ENCODE measurements at places on chromosomes 2 and 18.

DNA sequence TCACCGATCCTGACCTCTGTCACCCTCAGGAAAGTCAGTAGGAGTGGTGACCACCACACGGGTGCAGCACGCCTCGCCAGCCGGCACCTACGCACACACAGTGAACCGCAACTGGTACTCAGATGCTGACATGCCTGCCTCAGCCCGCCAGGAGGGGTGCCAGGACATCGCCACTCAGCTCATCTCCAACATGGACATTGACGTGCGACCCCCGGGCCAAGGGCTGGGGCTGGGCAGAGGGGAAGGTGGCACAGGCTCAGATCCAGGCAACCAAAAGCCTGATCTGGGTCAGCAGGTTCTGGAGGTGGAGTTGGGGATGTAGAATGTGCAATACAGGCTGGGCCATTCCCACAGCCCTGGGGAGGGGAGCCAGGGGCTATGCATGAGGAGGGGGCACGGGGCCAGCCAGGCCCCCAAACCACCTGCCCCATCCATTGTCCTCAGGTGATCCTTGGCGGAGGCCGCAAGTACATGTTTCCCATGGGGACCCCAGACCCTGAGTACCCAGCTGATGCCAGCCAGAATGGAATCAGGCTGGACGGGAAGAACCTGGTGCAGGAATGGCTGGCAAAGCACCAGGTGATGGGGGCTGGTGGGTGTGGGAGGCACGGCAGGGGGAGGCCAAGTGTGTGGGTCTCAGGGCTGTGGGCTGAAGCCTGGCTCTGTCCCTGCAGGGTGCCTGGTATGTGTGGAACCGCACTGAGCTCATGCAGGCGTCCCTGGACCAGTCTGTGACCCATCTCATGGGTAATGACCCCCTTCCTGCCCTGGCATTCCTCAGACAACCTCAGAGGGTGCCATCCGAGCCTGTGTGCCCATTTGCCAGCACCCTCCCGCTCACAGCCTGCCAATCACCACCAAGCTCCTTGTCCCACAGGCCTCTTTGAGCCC lies 1.4 kb downstream of the ALPI start:
- no peak for DNase-seq

DNA sequence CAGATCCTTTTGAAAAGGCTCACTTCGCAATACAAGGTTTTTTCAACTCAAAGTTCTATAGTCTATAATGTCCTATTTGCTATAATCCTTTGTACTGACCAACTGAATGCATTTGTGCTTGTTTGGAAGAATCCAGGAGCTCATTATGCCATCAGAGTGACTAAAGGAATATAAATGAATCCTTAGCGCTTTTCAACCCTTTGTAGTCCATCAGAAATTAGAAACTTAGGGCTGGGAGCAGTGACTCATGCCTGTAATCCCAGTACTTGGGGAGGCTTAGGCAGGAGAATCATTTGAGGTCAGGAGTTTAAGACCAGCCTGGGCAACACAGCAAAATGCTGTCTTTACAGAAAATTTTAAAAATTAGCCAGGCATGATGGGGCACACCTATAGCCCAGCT lies 330.2 kb upstream of the CHAC2 start:
- no peak for DNase-seq

DNA sequence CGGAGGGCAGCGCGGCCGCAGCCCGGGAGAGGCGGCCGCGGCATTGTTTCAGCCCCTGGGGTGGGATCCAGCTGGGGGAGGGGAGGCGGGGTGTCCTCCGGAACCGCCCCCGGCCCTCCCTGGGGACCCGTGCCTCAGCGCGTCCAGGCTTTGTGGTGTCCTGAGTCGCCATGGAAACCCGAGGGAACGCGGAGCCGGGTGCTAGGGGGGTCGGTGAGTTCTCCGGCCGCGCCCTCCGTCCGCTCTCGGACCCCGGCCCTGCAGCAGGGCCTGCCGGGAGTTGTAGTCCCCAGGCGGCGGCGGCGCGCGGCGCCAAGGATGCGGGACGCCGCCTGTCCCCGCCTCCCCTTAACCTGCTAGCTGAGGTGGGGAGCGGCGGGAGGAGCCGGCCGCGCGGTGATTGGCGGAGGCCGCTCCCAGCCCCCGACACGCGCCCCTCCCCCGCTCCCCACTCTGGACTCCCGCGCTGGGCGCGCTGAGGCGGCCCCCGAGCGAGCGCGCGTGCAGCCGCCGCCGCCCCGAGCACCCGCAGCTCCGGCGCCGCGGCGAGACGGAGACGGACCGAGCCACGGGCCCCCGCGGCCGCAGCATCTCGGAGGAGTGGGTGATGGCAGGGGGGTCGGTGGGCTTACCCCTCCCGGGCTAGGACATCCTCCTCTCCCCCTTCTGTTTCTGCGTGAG lies at the start of gene DPYSL5:
Gene DPYSL5, plus strand, starts transcription at position 478 of the 681 bp plus-strand sequence. CDS start 50,368 bp downstream, outside the sequence.
- no peak for DNase-seq

DNA sequence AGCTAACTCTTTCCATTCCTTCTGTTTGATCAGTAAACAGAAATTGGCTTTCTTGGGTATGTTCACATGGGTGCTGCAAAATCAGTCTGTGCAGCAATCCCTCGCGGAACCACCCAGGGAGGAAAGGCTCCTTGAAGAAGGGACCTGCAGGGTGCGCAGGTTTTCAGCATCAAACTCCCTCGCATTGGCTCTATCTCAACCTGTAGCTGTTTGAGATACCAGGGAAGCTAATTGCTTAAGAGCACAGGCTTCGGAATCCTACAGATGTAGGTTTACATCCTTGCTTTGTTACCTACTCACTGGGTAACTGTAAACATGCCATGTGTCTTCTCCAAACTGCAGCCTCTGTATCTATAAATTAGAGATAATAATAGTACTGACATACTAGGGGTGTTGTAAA lies 43.2 kb downstream of the LAMA3 start:
- DNase-seq, result no peak

DNA sequence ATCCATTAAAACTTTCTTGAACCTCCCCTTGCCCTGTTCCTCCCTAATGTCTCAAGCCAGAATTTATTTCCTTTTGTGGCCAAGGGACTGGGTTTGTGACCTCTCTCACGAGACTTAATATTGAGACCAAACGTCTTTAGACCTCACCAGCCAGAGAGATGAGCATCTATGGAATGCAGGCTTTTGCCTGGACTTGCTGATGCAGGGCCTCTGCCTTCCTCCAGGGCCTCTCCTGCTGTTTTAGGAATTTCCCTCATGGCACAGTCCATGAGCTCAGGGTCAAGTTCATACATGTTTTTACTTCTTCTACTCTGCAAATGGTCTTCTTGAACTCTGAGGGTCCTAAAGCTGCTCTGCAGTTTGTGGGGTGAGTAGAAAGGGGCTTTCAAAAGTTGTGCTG lies 22.3 kb downstream of the IL1B start:
- DNase-seq, result no peak

DNA sequence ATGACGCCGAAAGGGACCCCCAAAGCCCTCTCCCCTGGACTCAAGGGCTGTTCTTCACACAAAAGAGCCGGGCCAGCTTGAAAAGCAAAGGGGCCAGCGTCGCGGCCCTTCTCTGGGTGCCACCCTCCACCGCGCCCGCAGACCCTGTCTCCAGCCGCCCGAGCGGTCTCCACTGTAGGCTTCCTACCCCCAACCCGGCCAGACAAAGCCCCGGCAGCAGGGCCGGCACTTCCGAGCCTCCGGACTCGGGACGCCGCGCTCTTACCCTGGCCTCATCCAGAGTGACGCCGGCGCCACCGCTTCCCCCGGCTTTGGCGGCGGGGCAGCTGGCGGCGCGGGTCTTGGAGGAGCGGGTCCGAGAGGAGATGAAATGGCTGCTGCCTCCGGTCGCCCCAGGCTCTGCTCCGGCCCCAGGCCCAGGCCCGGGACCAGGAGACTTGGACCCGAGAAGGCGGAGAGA lies 603 bp downstream of the ATAD2B start:
- DNase-seq, result no peak

DNA sequence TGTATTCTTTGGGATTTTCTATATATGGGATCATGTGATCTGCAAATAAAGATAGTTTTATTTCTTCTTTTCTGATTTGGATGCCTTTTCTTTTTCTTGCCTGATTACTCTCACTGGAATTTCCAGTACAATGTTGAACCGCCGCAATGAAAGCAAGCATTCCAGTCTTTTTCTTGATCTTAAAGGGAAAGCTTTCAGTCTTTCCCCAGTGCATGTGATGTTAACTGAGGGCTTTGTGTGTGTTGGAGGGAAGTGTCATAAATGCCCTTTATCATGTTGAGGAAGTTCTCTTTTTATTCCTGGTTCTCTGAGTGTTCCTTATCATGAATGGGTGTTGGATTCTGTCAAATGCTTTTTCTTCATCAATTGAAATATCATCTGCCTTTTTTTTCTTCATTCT lies 16.9 kb upstream of the CYBRD1 start:
- no peak for DNase-seq

- DNase-seq, result no peak
These were observed 105.6 kb downstream of the SETBP1 start for GRCh38 chr18:44786257-44786656.

GRCh38 chr18:13236411-13236810 lies 17.9 kb downstream of the LDLRAD4 start:
- no peak for DNase-seq

GRCh38 chr2:39718483-39718882 lies 52.8 kb downstream of the TMEM178A start:
- no peak for DNase-seq

- no peak for DNase-seq
These were observed 172.9 kb downstream of the EPHA4 start for GRCh38 chr2:221399183-221399582.

DNA sequence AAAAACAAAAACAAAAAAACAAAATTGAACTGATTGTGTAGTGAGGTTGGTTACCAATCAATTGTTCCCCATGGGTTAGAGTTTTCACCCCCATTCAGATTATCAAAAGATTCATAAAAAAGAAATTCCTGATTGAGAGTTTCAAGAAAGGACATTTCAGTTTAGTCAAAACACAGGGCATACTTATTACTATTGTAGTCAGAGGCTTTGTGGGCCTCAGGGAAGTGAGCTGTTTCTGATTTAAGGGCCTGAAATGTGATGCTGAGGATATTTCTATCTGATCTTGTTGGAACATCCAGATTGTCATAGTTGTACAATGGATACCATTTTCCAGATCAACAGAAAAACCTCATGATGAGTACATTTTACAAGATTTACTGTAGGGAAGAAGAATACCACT lies 368.1 kb upstream of the NETO1 start:
- no peak for DNase-seq

DNA sequence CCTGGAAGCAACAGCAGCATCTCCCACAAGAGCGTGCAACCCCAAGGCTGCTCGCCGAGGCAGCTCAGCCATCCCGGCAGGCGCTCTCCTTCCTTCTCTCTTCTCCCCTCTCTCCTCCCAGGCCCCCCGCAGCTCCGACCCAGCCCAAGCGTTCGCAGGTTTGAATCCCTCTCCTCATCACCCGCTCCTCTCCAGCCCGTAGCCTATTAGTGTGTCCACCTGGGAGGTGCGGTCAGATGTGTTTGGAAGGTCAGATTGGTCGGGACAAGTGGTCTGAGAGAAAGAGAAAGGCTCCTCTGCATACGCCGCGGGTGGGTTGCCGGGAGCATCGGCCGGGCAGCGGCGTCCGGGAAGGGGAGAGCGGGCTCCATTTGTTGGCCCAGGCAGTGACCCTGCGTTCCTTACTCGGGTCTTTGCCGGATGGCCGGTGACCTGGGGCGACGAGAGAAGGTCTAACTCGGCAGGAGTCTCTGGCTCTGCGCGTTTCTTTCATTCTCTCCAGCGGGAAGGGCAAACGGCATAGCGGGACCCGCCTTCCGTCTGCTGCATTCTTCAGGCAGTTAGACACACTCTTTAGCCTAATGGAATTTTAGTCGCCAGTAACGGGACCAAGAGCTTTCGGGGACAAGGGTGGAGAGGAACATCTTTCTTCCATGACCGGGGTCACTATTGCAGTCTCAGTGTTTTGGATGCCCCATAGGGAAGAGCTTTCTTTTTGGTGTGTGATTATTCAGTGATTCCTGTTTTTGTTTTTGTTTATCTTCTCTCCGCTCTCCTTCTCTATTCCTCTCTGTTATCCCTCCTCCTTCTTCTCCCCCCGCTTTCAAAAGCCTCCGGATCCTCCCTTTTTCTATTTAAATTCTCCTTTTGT lies 1.1 kb upstream of the TMEFF2 start:
- DNase-seq, result no peak

GRCh38 chr18:3753106-3753505 lies 303.1 kb downstream of the TGIF1 start:
- DNase-seq, result no peak

All from non-pigmented ciliary epithelial cell (primary cell).